Kidney glomerular epithelial cell (primary cell): ENCODE measurements at places on chromosomes 16 and 17.

GRCh38 chr17:76260220-76260619 is 4.9 kb upstream of the UBALD2 start:
- DNase-seq = no peak

GRCh38 chr17:27218719-27219488 is 75.0 kb upstream of the WSB1 start:
- no peak for DNase-seq

DNA sequence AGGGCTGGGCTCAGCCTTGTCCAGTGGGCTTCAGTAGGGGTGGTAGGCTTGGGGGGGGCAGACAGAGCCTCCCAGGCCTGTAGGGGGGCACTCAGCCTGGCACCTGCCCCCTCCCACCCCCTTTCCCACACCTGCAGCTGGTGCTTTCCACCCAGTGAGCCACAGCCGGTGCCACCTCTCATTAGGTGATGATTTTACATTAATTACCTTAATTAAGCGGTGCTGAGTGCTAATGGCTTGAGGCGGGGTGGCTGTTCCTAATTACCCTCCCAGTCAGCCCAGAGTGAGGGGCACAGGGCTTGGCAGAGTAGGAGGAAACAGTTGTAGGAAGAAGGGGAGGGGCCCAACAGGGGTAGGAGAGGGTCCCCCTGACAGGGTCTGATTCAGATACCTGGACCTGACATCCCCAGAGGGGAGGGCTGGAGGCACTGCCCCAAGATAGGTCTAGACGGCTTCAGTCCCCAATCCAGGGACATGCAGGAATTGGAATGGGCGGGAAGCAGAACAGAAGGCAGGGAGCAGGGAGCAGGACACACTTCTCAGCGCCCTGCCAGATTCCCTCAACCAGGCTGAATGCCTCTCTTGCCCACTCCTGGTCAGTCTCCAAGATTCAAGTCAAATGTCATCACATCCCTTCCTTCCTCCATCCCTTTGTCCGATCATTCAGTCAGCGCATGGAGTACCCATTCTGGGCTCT is 26.5 kb upstream of the PHF12 start:
- no peak for DNase-seq

DNA sequence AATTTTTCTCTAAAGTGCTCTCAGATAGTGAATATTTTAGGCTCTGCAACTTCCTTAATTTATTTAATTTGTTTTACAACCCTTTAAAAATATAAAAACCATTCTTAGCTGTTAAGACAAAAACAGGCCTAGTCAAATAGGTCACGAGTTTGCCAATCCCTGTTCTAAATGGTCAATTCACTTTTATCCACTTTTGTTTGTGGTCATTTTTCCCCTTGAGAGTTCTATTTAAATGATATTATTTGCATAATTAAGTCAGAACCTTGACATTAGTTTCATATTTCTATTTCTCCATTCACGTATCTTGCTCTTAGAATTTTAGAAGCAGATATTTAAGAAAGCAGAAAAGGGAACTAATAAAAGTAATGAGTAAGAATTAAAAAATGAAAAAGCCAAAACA is 4.0 kb downstream of the AMFR start:
- no peak for DNase-seq

GRCh38 chr16:11129378-11129781 is 126.6 kb downstream of the SOCS1 start:
- no peak for DNase-seq

DNA sequence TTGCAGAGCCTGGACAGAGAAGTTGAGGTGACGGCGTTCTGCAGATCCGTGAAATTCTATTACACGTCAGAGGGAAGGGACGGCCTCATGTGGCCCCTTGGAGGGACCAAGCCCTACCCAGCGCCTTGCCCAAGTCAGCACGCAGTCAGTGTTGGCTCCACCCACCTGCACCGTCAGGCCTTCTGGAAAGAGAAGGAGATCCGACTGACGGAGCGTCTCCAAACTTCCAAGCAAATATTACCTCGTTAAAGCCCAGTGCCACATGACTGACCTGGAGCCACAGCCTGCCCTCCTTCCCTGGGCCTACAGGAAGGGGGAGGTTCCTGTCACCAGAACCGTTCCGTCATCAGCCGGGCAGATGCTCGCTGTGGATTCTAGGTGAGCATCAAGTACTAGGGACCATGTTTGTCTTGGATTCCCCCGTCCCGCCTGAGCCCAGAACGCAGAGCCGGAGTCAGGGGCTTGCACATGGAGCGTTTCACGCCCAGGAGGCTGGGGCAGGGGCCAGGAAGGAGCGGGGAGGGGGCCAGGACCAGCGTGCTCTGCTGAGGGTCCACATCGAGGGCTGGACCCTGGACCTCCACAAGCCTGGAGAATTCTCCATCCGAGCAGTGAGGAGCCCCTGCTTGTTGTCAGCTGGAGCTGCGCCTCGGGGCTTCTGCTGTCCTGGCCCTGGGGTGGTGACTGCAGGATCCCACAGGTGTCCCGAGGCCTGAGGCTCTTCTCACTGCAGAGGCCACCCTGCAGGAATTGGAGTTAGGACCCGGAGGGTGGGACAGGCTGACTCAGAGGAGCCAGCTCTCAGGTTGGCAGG is 22.6 kb upstream of the METRNL start:
- DNase-seq = peak; percentile 41

DNA sequence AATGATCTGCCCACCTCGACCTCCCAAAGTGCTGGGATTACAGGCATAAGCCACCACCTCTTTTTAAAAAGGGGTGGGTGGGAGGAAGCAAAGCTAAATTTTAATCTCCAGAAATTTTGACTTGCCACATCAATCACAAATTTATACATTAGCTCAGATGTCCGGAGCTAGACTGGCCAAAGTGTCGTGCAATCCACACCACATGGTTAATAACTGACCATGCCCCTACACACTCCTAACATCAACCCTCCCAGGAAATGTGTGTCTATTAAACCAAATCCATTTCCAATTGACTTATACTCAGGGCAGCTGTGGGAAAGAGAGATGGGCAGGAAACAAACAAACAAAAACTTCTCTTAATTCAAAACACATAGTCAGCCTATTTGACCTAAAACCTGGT is 29.9 kb downstream of the SMURF2 start:
- peak; percentile 23 for DNase-seq

- DNase-seq = no peak
These were observed 184.3 kb downstream of the HS3ST4 start for GRCh38 chr16:25875956-25876598.

DNA sequence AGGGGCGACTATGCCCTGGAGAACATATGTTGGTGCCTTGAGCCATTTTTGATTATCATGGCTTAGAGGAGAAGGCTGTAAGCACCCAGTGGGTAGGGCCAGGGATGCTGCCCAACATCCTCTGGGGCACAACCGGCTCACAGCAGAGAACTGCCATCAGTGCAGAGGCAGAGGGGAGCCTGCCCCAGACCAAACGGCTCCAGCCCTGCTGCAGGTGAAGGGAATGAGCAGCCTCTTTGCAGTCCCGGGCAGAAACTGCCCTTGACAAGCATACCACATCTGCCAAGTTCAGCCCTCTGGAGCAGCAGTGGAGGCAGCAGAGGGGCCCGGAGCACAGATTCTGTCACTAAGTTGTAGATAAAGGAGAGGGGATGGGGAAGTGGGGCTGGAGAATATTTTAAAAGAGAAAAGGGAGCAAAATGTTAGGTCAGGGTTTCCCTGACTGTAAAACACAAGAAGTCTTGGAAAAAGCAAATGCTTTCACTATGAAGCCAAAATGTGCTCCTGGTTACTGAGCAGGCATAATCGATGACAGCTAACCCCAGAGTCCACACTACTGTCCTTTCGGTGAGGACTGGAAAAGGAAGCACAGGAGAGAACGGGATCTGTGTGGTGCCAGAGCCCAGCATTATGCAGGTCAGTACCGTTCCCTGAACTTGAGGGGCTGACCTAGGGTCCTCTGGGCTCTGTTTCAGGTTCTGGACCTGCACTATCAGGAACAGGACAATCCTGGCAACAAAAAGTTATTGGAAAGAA is 72.0 kb downstream of the CREBBP start:
- no peak for DNase-seq

GRCh38 chr16:87836844-87837581 is 32.3 kb downstream of the SLC7A5 start:
- no peak for DNase-seq

- no peak for DNase-seq
These were observed 60.4 kb downstream of the BAIAP2 start for GRCh38 chr17:81095383-81095762.

- no peak for DNase-seq
These were observed 5.5 kb upstream of the SLC7A5 start for GRCh38 chr16:87874639-87875427.

DNA sequence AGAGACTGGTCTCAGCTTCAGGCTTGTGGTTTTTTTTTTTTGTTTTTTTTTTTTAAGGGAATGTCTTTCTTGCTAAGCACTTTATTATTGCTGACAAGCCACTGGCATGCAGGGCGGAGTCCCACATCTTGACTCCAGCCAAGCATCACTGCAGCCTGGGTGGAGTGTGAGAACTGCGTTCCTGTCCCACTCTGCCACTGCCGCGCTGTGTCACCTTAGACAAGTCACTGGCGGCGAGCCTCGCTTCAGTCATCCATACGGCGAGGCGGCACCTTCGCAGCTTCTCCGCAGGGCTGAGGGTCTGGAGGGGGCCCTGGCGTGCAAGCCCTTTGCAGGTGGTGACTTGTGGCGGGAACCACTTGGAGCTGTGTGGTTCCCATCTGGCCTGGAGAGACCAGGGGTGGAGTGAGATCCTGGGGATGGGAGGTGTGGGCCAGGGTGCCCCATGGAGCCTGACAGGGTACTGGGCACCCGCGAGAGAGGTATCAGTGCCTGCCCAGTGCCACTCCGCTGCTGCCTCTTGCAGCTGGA is 99.1 kb upstream of the CIBAR2 start:
- DNase-seq = no peak

- DNase-seq = no peak
These were observed 12.5 kb downstream of the ERN2 start for GRCh38 chr16:23700509-23700908.

DNA sequence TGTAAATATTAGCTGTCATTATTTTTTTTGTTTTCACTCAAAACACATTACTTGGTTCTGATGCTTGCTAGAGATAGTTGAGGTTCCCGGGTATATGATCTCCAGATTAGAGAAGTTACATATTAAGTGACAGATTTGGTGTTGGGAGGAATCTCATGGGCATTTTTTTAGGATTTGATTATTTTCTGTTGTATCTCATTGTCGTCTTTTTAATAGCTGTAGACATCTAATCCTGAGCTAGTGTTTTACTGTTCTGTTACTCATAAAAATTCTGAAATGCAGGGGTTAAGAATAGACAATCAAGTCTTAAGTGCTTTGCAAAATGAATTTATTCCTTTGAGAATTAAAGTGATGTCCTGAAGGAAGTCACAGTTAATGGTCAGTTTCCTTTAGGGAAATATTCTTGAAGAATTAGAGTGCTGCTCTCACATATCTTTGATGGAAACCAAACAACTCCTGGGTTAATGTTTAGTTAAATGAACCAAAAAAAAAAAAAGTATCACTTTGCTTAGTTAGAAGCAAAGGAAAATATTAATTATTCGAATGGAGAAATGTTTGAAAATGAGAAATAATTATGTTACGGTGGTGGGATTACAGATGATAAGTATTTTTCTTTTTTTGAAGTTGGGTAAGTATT is 251.7 kb upstream of the CACNG5 start:
- peak; percentile 12 for DNase-seq

- DNase-seq = no peak
These were observed 84.7 kb downstream of the IRX5 start for GRCh38 chr16:55015181-55015913.

DNA sequence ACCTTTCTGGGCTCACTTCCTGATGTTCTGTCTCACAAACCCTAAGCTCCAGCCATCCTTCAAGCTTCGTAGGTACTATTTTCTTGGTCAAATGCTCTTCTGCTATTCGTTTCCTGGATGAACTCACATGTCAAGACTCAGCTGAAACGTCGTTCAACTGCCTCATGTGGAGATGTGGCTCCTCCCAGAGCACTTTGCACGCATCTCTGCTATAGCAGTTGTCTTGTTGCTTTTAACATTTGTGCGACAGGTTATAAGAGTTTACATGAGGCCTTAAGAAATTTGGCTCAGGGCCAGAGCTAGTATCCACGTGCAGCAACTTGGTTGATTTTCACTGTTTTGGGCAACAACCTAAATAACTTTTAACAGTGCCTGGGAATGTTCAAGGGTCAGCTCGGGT is 2.8 kb upstream of the KRT40 start:
- DNase-seq = no peak

DNA sequence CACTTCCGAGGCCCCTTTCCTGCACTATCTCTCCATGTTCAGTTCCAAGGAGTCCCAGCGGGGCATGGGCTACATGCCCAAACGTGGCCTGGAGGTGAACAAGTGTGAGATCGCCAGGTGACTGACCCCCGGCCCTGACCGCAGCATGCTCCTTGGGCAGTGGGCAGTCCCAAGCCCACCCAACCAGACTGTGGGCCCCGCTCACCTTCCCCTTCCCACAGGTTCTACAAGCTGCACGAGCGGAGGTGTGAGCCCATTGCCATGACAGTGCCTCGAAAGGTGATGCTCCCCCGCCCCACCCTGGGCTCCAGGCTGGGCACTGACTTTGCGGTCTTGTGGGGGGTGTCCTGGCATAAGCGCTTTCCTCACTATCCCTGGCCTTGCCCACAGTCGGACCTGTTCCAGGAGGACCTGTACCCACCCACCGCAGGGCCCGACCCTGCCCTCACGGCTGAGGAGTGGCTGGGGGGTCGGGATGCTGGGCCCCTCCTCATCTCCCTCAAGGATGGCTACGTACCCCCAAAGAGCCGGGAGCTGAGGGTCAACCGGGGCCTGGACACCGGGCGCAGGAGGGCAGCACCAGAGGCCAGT is 4.7 kb downstream of the CORO1A start:
- DNase-seq = no peak

DNA sequence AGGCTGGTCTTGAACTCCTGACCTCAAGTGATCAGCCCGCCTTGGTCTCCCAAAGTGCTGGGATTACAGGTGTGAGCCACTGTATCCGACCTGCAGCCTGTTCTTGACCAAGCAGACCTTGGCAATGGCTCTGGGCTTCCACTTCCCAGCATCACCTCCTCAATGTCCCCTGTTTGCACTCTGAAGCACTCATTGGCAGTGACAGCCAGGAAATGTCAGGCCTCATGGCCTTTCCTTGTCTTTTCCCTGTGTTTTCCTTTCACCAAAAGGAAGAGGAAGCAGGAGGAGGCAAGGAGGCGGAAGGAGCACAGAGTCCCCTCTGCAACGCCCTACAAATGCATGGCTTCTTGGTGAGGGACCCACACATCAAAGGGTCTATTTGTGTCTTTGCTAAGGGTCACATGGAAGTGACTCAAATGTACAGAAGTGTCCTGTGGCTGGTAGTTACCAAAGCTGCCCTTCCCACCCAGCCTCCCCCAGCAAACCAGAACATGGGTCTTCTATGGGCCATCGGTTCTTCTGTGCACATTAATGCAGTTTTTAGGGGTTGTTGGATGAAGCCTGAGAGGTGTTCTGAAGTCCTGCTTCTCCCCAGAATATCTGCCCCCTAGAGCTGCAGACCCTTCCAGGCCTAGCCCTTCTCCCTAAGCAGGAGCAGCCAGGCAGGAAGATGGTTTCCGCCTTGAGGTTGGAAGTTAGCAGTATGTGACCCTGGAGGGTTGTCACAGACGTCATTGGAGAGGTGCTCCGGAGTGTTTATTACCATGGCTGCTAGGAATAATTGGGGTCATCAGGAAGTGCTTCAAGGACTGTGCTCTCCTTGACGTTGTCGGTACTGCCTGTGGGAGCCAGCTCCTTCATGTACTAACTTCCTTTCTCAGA is 60.8 kb downstream of the WIPI1 start:
- DNase-seq = no peak

- DNase-seq = no peak
These were observed 318.9 kb downstream of the SNX29 start for GRCh38 chr16:12295395-12295794.

- peak; percentile 52 for DNase-seq
These were observed 69.2 kb upstream of the CES5A start for GRCh38 chr16:55944377-55944802.

GRCh38 chr17:65634533-65634932 is 73.1 kb upstream of the AXIN2 start:
- no peak for DNase-seq
